ENCODE measurements at places on chromosomes 2 and 18.

DNA sequence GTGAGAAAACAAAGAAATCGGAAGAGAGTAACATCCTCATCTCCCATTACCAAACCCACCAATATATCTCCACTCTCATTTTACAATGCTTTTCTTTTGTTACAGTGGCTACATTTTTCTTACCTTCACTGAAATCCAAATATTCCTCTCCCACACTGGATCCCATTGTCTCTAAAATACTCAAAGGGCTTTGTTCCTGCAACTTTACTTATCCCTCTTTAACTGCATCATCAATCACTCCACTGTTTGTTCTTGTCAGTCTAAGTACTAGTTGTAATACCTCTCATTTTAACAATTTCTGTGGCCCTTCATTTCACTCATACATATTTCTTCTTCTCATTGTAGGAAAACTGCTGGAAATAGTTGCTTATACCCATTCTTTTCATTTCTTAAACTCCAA lies 464.2 kb upstream of the PIK3C3 start:
- no peak for DNase-seq

- DNase-seq: no peak
Observed at GRCh38 chr2:67039517-67040103, 357.5 kb upstream of the ETAA1 start.

DNA sequence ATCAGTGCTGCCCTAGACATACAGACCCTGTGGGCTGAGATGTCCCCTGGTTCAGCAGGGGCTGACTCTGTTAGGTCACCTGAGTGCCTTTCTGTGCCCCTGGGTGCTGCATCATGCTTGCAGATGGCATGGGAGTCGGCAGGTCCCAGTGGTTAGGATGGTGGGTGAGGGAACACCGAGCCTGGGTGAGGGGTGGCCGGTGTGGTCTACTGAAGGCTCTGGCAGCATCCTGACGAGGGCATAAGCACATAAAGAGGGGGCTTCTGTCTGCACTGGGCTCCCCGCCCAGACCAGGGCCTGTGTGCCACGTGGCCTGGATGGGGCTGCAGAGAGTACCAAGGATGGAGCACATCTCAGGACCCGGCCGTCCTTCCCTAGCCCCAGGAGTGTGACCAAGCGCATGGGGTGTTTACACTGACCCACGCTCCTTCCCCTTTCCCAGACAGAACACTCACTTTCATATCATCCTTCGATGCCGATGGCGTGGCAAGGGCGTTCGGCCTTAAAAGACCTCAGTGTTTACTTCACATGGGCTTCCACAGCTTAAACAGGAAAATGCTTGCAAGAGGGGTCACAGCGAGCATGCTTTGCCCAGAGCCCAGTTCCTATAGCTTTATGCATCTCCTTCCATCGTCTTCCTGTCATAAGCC lies 115.1 kb downstream of the STPG4 start:
- no peak for DNase-seq

DNA sequence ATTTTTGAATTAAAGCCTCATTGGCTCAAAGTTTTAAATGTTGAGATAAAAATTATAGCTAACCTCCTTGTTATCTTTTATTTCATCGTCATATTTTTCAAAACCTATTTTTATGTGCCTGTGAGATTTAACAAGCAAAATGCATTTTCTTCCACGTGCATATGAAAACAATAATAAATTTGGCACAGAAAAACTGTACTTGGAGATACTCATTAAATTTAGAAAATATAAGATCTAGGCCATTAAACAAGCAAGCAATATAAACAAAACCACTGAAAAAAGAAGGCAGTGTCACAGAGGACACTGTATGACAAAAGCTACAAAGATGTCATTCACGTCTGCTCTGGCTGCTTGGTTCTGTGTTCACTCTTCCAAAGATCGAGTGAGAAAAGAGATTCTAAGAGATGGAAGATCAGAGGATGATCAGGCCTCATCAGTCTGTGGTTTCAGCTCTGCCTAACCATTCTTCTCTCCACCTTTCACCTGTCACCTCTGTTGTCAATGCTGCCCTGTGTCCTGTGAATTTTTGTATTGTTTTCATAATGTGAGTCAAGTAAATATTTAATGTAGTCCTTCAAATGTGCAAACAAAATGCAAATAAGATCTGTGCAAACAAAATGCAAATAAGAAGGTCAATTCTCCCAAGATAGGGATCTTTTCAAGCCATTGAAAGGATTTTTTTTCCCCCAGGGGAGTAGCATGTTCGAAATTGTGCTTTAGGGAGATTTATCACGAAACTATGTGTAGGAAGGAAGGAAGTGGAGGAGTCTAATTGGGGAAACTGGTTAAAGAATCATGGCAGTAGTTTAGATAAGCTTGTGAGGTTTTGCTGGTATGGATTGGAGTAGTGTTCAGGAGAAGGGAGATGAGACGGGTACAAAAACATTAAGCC lies 138.7 kb upstream of the RBMS1 start:
- DNase-seq: no peak

DNA sequence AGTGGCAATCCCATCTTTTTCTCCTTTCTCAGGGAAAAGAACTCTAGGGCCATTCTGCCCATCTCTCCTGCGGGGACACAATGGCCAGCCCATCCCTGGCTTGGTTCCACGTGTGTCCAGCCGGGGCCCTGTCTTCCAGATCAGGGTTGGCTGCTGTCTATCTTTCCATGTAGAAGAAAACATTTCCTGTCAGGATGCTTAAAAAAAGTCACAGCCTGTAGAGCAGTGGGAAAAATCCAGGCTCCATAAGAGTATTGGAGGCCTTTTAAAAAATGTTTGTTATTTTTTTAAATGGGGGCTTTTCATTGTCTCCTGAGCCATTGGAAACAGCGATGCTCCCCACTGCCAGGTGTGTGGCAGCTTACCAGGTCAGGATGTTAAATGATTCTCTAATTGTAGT lies 105.6 kb downstream of the TGFA start:
- DNase-seq: no peak

- DNase-seq: no peak
Observed at GRCh38 chr2:47277187-47277586, 122.1 kb upstream of the STPG4 start.

- no peak for DNase-seq
Observed at GRCh38 chr2:168687314-168687713, 115.1 kb upstream of the NOSTRIN start.

Data from activated CD8-positive, alpha-beta memory T cell treated with anti-CD3 and anti-CD28 coated beads for 1 hour (primary cell).